ENCODE measurements at places on chromosomes 13 and 19.
A peak's percentile ranks its signal among the peaks of the same experiment; 100 is the strongest.

GRCh38 chr19:682678-683320 is 6.6 kb downstream of the FSTL3 start:
- DNase-seq: no peak

- DNase-seq: no peak
Observed at GRCh38 chr19:18017275-18018083, 9.5 kb downstream of the ARRDC2 start.

GRCh38 chr19:7920519-7921301 is 572 bp downstream of the SNAPC2 start:
- peak; percentile 100 for DNase-seq

DNA sequence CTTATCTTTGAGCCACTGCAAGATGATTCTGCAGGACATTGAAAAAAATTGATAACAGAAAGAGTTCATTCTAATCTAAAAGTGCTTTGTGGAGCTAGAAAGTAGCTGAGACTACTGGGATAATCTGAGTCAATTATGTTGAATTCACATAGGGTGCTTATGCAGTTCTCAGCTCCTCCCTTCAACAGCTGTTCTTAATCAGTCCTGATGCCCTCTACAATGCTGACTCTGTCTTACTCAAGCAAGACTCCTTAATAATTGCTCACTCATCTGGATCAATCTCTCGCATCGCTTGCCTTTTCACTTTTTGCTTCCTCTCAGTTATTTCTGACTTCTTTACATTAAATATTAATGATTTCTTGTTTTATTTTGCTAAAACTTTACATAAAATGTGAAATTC is 182.1 kb downstream of the PCDH17 start:
- no peak for DNase-seq

DNA sequence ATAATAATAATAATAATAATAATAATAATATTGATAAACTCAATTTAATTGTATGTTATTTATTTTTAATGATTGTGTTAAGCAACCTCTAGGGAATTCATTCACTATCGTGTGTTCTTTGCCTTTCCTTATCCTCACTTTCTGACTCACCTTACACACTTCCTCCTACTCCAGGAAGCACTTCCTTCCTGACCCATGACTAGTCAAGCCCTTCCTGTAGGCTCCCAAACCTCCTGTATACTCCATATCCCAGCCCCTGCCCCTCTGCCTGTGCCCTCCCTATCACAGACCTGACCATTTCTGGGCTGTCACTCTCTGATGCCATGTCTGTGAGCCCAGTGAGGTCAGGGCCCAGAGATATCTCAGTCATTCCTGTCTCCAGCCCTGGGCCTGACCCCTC is 7.6 kb downstream of the LGALS4 start:
- DNase-seq: no peak

DNA sequence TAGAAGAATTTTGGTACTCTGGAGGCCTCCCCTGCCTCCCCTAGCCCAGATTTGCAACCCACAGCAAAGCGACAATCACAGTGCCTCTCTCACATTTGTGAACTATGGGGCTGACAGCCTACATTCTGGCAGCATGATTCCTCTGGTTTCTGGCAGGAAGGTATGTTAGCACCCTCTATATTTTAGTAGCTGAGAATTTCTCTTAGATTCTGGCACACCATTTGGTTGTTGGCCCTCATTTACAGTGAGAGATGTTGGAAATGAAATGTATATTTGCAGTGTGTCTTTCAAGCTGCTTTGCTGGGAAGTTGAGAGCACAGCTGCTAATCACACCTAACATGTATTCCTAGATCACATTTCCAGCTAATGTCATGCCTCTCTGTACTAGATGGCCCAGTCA is 735.0 kb downstream of the FGF9 start:
- DNase-seq: no peak

DNA sequence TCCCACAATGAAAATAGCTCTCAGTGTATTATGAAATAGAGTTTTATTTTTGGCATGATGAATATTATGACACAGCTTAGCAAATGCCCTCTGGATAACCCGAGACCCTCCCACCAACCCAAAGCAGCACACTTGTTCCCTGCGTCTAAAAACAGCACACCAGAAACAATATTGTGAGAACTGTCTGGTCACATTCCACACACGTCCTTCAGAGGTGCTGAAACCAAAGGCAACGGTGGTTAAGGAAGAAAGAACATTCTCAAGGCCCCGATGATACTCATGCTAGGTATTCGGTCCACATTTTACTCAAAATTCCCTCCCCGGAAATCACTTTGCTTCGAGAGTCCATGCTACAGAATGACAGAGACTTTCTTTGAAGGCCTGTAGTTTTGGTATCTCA is 156.7 kb downstream of the SLC7A1 start:
- no peak for DNase-seq

DNA sequence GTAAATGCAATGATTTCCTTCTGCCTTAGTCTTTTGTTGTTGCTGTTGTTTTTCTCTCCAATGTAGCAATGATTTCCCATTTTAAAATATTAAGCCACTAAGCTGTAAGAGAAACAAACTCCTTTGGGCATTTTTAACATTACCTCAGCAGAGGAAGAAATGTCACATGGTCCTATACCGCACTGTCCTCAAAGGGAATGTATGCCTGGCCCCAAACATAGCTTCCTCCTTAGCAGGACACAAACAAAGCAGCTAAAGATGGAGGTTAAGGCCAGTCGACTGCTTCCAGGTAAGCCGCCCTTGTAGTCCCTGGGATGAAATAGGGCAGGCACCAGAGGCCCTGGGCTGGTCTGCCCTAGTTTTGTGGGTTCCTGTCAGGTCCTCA is 249.0 kb downstream of the TSHZ3 start:
- DNase-seq: no peak

GRCh38 chr13:50200988-50201387 is 185.7 kb downstream of the KCNRG start:
- DNase-seq: no peak

GRCh38 chr19:5719274-5719960 is 529 bp downstream of the LONP1 start:
- DNase-seq: no peak

DNA sequence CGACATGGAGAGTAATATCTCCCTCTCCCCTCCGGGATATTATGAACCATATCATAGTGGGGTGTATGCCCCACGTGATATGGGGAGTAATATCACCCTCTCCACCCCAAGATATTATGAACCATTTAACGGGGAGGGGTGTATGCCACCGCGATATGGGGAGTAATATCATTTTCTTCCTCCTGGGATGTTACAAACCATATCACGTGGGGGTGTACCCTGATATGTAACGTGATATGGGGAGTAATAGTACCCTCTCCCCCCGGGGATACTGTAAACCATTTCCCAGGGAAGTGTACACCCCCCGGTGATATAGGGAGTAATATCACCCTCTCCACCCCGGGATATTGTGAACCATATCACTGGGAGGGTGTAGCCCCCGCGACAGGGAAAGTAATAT is 62.1 kb downstream of the ERICH4 start:
- no peak for DNase-seq

- no peak for DNase-seq
Observed at GRCh38 chr19:4639531-4640246, 373 bp downstream of the TNFAIP8L1 start.

- no peak for DNase-seq
Observed at GRCh38 chr19:32460476-32460875, 54.9 kb downstream of the DPY19L3 start.

DNA sequence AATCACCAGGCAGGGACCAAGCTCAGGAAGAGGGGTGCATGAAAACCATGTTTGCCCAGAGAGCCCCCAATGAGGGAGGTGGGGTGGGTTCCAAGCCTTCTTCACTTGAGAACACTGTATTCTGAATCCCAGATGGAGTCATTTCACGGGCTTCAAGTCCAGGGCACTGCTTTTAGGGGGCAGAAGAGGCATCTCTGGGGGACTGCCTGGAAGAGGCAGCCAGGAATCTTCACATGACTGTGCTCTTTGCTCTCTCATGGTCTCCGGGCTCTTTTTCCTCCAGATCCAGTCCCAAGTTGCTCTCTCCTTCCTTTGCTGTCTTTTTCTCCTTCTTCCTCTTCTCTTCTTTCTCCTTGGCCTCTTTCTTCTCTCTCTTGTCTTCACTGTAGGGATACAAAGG is 5.7 kb downstream of the SMIM24 start:
- DNase-seq: no peak

GRCh38 chr13:99395436-99395835 is 88.2 kb upstream of the GPR183 start:
- DNase-seq: peak; percentile 29

DNA sequence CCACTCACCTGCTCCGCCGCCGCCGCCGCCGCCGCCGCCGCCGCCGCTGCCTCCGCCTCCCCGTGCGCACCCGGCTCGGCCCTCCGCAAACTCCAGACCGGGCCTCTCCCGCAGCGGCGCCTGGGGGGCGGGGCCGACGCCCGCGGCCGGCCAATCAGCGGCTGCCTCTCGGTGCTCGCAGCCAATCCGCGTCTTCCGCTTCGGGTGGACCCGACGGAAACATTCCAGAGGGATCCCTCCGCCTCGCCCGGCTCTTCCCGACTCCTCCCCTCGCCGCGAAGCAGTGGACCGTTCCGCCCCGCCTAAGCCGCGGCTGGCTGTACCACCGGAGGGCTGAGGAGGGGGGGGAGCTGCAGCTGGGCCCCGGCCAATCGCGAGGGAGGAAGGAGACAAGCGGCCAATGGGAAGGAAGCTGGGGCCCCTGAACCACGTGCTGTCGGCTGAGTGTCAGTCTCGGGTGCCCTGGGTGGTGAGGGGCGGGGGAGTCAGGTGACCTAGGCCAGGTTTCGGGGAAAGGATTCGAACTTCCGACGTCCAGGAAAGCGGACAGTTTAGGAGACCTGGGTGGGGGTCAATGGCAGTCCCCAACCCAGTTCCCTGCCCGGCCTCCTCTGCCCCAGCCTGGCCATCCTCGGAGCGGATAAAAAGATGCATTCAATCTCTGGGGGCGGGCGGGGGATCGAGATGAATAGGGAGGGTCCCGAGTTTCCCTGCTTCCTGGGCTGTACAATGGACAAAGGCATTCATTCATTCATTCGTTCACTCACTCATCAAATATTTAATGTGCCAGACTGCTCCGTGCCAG is at the start of gene GIPC1:
Gene GIPC1 (minus strand): TSS at position 99 of the 805 bp plus-strand sequence. CDS start 13,151 bp downstream, outside the sequence.
- DNase-seq: peak; percentile 97

DNA sequence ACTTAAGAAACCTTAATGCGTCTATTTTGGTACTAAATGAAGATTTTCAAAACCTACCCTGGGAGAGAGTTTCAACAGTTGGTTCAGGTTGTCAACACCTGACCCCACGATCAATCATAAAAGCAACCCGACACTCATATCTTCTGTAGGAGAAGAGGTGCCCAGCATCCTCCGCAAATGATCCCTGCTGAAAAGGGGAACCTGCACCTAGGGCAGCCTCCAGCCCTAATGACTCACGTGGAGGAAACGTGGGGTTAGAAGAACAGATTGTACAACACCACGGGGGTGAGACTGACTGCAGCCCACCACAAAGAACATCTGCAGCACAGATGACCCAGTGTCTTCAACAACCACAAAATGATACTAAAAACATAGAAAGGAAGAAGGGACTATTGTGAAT is 116.3 kb downstream of the RAB20 start:
- peak; percentile 46 for DNase-seq

DNA sequence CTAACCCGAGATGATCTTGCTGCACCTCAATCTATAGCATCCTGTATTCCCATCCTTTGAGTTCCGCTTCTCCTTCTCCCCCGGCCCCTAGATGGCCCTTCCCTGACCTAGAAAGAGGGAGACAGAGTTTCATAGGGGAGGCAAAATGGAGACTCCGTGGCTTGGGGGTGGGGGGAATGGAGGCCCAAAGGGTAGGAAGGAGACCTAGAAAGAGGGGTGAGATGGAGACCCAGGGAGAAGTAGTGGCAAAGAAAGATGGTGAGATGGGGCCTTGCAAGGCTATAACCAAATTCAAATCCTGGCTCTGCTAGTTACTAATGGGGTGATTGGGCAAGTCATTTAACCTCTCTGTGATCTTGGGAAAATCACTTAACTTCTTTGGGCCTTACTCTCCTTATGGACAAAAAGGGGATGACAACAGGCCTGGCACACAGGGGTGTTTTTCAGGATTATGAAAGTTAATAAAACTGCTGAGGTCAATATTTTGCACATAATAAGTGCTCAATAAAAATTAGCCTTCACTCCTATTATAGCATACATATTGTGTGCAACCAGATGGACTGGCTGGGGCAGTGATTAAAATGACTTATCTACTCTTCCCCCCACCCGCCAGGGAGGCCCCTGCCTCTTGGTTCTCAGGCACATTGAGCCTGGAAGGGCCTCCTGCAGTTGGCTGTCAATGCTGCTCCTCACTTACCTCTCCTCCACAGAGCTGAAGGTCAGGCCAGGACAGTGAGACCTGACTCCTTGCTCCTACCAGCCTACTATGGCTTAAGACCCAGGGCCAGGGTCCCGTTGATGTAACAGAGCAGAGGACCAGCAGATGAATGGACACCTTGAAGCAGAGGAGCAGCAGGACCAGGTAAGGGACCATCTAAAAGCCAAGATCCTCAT is 633 bp downstream of the SPHK2 start:
- DNase-seq: no peak

DNA sequence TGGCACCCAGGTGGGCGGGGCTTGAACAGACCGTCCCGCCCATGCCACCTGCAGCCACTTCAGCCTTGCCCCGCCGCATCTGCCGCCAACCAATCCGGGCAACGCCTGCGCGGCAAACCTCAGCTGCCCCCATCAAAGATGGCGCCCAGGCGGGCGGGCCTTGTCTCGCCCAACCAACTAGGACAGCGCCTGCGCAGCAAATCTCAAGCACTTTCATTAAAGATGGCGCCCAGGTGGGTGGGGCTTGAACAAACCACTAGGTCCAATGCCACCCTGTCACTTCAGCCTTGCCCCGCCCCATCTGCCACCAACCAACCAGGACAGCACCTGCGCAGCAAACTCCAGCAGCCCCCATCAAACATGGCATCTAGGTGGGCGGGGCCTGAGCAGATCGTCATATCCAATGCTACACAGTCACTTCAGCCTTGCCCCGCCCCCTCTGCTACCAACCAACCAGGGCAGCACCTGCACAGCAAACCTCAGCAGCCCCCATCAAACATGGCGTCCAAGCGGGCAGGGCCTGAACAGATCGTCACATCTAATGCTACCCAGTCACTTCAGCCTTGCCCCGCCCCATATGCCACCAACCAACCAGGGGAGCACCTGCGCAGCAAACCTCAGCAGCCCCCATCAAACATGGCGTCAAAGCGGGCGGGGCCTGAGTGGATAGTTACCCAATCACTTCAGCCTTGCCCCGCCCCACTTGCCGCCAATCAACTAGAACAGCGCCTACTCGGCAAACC is 1.4 kb downstream of the PEG3 start:
- DNase-seq: peak; percentile 95

- no peak for DNase-seq
Observed at GRCh38 chr13:93755341-93755740, 528.7 kb downstream of the GPC6 start.

DNA sequence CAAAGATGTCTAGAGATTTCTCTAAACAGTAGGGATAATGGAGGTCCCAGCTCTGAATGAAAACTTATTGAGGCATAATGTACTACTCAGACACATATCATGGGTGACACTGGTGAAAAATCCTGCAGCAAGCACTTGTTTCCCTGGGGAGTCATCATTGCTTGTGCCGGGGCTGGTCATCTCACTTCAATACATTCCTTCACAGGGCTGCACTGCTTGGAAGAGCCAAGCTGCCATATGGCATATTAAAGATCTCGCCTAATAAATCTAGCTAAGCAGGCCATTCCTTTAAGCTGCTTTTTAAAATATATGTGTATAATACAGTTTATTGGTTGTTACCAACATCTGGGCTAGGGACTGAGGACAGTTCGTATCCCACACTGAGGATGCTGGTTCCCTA is 332.2 kb upstream of the GPC6 start:
- DNase-seq: no peak
